Nephron progenitor cell (in vitro differentiated cells): ENCODE measurements at places on chromosomes 1 and 21.

- no peak for DNase-seq
Measured at GRCh38 chr1:202179828-202180750, 13.5 kb upstream of the LGR6 start.

GRCh38 chr1:24294716-24295371, 24.3 kb upstream of the GRHL3 start:
- DNase-seq, result peak; percentile 61

GRCh38 chr1:10677491-10678391, 118.7 kb downstream of the CASZ1 start:
- no peak for DNase-seq

GRCh38 chr1:161950377-161950776, 73.3 kb downstream of the OLFML2B start:
- no peak for DNase-seq

DNA sequence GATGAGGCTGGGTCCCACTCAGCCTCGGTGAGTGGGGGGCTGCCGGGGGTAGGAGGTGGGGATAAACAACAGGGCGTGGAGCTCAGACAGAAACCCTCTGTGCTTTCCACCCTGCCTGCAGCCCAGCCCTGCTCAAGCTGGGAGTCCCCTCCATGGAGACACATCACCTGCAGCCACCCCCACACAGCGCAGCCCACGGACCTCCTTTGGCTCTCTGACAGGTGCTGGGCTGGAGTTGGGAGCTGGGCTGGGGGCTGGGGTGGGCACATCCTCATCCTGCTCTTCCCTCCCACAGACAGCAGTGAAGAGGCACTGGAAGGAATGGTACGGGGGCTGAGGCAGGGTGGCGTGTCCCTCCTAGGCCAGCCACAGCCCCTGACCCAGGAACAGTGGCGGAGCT, 1.9 kb upstream of the CATSPER4 start:
- DNase-seq, result no peak

- no peak for DNase-seq
Measured at GRCh38 chr1:17372955-17373354, 959 bp downstream of the PADI6 start.

DNA sequence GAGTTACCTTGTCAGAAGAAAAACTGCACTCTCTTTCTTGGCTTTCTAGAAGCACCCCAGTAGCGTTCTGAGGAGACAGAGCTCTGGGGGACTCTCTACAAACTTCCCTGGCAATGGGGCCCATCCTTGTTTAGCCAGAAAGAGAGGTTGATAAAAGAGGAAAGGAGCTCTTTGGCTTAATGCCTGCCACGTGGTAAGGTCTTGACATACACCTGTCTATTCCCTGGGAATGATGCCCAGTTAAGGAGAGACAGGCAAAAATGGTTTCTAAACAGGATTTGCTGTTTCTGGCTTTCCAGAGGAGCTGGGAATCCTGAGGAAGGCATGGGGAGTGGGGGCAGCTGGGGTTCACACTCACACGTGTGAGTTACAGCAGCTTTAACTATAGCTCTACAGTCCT, 30.2 kb upstream of the IL20 start:
- no peak for DNase-seq

GRCh38 chr1:237316352-237316751, 274.4 kb downstream of the RYR2 start:
- no peak for DNase-seq

DNA sequence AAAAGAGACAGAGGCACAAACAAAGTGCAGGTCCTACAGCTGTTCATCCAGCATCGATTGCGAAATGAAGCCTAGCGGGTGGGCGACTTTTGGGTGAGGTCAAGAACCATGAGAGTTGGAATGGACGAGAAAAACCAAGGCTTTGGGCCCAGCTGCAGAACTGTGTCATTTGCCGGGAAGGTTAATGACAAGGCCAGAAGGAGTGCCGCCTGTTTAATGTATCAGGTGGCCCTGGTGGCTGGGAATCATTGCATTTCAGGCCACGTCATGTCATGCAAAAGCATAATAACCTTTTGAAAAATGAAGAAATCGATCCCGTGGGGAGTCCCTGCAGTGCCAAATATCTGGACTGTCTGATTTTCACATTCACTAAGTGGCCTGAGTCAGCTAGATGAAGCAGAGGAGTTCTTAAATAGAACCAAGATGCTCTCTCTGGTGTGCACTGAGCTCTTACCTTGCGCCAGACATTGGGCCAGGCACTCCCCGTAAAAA, 8.1 kb upstream of the RCC2 start:
- DNase-seq, result no peak

GRCh38 chr1:109509176-109510134, at the start of gene AMIGO1:
AMIGO1 (minus strand) TSS chr1:109509727; CDS start chr1:109508912, 815 bp downstream.
- DNase-seq, result peak; percentile 86

GRCh38 chr1:8219530-8219929, 98.4 kb upstream of the SLC45A1 start:
- DNase-seq, result no peak

DNA sequence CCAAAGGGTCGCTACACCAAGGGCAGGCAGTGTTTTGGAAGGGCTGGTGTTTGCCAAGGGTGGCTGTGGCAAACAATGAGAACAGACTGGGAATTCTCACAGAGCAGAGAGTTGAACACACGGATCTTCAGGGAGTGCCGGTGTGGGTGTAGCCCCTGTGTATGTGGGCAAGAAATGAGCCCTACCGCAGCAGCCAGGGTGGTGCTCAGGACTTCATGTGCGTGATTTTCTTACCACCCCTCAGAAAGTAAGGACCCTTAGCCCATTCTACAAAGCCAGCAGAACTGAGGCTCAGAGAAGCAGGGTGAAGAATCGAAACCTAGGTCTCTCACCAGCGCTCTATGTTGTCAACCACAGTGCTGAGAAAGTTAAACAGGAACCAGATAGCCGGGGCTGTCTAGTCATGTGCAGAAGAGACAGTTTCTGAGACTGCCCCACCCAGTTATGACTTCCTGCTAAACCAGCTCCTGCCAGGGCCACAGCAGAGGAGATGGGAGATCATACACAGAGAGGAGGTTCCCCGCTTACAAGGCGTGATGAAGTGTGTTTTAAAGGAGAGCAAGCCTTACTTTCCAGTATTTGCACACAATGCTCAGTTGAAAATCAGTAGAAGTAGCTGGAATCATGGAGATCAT, 21.9 kb upstream of the MORC3 start:
- DNase-seq, result no peak

DNA sequence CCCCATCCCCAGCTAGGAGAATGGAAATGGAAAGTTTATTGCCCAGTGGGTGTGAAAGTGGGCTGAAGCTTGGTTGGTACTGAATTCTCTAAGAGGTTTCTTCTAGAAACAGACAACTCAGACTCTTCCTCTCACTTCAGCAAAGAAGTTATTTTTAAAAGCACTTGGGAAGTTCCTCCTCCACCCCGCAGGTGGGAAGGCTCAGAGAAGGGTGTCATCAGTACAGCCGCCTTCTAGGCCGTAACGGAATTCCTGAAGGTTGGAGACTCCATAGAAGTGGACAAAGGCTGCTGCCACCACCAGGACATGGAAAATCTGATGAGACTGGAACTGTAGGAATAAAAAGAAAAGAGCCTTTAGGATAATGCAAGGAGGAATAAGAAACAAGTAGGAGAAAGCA, 14.3 kb upstream of the KLHL12 start:
- no peak for DNase-seq

GRCh38 chr1:225428068-225428880, 436 bp upstream of the LBR start:
- DNase-seq, result peak; percentile 86

DNA sequence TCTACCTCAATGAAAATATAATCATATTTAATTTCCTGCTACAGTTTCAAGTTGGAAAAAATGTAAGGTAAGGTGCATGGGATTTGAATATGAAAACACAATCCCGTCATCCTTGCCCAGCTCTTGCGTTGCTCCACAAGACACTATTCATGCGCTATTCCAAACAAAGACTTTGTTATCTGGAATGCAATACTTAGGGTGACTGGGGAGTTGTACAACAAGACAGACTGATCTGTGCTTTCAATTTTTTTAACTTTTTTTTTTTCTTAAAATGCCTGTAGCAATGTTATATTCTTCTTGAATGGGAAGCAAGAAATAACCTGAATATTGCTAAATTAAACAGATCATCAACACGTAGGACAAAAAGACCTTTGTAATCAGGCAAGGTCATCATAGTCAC, 1077.2 kb downstream of the TTLL7 start:
- DNase-seq, result no peak

DNA sequence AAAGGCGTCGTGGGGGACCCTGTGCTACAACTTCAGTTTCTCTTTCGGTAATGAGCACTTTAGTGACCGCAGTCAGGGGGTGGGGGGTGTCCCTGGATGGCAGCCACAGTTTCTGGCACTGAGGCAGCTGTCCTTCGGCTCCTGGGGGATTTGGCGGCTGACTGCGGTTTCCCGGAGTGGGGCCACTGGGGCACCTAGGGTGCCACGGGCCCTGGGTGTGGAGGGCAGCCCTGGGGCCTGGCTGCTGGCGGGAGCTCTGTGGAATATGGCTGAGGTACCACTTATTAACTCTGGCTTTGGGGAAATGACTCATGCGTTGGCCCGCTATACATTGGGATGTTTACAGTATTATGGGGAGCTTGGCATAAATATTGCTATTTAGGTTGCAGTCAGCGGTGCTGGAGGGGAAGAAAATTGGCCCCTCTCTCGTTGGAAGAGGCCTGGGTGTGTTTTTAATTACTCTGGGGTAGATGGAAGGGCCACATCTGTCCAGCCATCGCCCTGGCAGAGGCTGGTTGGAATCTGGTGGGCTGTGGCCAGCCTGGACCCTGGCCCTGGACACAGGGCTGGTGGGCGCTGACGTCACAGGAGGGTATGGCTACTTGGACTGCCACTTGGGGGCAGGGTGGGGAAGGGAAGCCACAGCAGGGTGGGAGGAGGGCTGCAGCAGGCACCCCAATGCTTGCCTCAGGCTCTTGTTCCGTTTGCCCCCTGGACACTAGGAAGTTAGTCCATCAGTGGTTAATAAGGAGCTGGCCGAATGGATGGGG, 2.0 kb downstream of the EPHB2 start:
- no peak for DNase-seq

- no peak for DNase-seq
Measured at GRCh38 chr1:148162363-148162762, 10.3 kb upstream of the NBPF11 start.

GRCh38 chr1:30966690-30967369, 58.3 kb upstream of the SDC3 start:
- DNase-seq, result no peak

GRCh38 chr1:176448340-176448739, 14.6 kb upstream of the PAPPA2 start:
- no peak for DNase-seq

GRCh38 chr1:228284521-228284920, 76.7 kb downstream of the OBSCN start:
- no peak for DNase-seq

GRCh38 chr1:205477759-205478247, 22.0 kb upstream of the BLACAT1 start:
- DNase-seq, result no peak

- DNase-seq, result no peak
Measured at GRCh38 chr1:115115521-115116161, 26.3 kb upstream of the TSPAN2 start.

DNA sequence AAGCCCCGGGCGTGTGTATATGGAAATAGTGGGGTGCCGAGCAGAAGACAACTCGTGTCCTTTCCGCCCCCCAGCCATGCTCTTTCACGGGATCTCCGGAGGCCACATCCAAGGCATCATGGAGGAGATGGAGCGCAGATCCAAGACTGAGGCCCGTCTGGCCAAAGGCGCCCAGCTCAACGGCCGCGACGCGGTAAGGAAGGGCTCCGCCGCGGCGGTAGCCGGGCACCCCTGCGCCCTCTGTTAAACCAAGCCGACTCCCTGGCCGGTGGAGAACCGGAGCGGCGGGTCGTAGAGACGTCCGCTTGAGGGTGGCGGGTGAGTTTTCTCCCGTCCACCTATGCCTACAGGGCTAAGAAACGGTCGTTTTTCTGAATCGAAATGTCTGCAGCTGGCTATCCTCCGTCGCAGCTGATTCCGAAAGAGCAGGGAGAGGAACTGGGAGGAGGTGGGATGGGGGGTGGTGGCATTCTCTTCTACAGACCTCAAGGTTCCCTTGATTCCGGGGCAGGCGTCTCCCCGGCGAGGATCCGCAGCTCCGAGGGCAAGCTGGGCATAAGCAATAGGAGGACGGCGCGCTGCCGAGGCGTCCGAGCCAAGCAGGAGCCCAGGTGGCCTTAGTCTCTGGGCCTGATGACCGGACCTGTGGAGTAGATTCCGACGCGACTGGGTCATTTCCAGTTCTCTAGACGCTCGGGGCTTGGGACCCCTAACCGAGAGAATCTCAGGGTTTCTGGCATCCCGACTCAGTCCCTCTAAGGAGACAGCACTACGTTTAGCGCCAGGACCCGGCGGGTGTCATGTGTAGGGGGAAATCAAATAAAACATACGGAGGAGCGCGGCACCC, 856 bp downstream of the LHX9 start:
- peak; percentile 42 for DNase-seq

DNA sequence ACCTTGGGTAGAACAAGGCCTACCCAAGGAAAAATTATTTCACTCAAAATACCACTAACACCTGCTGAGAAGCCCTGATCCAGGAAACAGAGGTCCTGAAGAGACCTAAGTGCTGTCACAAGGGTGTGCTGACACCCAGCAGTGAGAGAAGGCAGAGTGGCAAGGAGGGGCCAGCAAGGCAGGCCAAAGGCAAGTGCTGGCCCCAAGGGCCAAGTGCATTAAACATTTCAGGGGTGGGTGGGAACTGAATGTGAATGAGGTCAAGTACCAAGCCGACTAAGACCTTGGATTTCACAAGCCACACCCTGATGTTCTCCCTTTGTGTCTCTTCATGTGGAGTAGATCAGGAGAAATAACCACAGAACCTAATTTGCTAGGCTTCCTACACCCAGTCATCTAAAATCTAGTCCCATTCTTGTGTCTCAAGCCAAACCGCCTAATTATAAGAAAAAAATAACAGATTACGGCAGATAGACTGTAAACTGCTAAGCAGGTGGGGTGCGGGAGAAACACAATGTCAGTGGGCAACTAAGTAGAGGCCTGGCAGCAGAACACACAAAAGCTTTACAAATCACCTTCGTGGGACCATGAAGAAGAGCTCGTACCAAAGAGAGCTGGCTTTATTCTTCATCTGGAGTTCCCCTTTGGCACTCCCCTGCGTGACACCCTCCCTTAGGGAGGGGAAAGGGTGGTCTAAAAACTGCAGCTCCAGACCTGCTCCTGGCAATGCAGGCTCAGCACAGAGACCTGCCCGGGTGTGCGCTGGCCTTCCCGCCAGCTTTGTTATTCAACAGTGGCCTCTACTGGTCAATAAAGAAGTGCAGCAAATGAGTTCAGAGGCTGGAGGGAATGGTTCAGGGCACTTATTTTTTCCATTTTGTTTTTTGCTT, 8.7 kb downstream of the UBE2G2 start:
- DNase-seq, result peak; percentile 65

- DNase-seq, result no peak
Measured at GRCh38 chr1:109935451-109935900, 24.8 kb downstream of the CSF1 start.
